RWPE1 (cell line): ENCODE measurements at places on chromosomes 3 and 15.

DNA sequence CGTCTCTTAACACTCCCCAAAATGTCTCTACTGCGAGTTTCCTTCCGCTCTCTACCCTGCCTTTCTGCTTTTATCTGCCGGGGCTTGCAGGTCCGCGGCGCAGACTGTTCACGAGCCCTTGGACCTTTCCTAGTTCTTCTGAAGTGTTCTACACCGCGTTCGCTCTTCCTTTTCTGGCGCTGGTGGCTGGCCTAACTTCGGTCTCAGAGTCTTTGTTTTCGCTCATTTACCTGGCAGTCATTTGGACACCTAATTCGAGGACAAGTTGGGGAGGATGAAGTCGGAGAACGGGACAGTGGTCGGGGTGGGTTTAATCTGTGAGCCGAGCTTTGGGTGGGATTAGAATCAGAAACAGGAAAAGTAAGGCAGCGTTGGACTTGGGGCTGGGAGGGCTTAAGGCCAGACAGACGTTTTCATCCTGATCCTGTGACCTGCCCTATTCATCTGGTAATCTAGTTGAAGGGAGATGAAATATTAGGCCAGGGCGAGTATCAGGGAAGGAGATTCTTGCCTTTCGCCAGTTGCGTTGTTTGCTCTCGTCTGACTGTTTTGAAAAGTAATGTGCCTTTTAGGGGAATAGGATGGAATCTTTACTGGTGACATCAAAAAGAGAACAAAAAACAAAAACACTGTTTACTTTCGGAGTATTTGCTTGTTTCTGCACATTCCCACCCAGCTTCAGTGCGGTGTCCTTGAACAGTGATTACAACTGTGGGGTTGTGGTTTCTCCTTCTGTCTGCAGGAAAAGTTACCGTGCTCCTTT is 1.8 kb downstream of the DIPK2A start:
- DNase-seq, result peak; percentile 73

DNA sequence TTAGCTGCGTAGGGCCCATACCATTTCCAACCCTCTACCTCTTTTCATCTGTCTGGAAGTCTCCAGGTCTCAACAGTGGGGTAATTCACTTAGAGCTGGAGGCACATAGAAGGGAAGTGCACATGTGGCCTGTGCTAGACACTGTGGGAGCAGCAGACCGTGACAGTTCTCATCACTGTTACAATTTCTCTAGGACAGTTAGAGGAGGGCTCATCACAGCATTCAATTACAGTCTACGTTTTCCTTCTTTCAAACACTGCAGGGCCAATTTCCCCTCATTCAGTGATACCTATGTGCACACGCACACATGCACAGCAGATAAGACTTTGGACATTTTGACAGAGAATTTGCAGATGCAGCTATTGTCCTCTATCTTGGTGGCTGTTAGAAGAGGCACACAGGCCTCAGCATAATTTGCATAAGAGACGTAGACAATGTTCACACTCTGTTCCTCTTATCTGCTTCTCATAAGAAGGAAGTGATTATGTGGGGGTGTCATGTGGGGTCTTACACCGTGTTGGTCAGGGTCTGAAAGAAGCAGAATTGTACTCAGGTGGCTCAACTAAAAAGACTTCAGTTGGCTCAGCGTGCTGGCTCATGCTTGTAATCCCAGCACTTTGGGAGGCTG is 12.6 kb upstream of the HRG start:
- no peak for DNase-seq

DNA sequence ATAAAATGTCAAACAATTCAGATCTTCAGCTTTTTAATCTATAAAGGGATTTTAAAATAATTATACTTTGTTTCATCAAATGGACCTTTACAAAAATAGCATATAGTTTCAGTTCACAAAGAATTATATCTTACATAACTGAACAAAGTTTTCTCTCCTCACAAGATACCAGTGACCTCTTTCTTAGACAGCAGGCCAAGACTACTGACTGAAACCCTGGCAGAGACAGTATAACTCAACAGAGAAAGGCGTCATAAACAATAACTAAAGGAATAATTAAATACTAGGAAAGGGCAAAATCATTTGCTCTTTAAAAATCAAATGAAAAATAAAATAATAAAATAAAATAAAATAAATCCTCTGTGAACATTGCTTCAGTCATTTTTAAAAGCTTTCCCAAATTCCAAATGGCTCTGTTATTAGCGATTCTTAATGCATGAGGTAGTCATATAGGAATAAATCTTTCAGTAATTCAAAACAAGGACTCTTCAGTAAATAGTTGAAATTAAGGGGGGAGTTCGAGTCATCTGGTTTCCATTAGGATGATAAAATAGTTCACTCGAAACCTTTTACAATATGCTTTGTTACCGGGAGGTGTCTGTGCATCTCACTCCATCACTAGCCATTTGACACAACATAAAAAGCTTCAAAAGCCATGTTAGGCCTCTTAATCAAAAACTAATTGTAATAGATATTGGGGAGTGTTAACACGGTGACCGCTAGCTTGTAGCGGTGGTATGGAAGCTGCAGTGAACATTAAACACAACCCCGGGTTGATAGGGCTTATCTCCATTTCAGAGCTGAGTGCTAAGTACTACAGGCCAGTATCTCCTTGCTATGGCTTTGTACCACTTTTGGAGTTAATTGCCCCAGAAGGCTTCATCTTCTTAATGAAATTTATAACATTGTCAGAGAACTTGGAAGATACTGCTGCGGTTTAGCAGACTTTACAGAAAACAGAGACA is 142.9 kb upstream of the NR2F2 start:
- DNase-seq, result no peak

DNA sequence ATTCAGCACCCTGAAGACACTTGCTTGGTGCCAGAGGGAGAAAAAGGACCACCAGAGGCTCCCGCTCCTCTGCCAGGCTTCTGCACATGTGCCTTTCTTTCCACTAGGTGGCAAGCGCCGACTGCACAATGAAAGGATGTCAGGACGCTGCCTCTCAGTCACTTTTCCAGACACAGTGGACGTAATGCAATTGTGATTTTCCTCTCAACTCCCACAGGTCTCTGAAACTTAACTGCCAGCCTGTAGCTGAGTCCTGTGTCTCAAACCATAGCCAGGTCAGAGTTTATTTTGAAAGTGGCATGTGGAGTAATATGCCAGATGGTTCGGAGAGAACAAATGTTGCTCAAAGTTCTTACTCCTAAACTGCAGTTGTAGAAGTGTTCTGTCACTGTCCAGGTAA is 162.9 kb downstream of the ITPR1 start:
- DNase-seq, result peak; percentile 41

DNA sequence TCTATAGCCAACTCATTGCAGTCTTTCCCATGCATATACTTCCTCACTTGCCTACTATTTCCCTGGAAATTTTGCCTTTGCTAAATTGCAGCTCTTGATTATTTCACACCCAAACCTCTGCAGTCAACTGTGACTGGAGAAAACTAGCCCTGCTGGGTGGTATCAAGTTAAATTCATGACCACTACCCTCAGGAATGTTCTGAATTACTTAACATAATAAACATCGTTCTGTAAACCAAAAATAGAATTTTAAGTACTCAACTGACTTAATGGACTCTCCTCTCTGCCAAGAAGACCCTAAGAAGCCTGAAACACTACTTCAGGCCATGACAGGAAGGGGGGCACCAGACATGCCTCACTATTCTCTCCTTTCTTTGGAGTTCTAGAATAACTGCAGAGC is 1278.0 kb upstream of the GBE1 start:
- no peak for DNase-seq

GRCh38 chr3:11556851-11557644 is 86.7 kb downstream of the VGLL4 start:
- DNase-seq, result no peak

DNA sequence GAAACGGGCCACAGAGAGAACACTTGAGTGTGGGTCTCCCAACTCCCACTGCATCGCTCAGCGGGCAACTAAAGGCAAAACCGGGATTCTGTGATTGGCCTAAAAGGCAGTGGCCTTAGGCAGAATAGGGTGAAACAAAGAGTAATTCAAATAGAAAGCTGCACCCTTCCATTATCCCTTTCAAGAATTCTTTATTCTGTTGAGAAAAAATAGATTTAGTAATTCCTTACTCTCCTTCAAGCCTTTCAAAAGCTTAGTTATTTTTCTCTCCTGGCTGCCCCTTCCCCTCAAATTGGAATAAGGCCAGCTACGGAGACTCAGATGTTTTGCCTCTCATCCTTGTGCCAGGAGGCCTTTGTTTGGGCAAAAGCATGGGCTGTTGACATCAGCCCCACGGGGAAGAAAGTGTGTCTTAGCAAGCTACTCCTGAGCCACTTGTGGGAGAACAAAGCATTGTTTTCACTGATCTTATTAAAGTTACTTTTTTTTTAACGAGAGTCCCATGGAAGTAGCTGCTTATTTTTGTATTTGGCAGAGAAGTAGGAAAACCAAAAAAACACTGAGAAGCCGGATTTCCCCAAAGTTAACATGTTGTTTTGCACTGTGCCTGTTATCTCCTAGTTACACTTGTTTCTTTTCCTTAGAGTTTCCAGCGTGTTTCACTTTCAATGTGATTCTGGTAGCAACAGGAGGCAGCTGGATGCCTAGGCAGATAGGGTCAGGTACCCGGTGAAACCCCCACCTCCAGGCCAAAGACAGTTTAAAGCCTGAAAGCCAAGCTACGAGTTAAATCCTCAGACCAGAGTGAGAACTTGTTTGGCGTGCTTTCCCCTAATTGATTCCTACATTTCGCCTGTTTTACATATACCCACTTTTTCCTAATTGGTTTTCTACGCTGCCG is 2.2 kb downstream of the ST6GAL1 start:
- no peak for DNase-seq

DNA sequence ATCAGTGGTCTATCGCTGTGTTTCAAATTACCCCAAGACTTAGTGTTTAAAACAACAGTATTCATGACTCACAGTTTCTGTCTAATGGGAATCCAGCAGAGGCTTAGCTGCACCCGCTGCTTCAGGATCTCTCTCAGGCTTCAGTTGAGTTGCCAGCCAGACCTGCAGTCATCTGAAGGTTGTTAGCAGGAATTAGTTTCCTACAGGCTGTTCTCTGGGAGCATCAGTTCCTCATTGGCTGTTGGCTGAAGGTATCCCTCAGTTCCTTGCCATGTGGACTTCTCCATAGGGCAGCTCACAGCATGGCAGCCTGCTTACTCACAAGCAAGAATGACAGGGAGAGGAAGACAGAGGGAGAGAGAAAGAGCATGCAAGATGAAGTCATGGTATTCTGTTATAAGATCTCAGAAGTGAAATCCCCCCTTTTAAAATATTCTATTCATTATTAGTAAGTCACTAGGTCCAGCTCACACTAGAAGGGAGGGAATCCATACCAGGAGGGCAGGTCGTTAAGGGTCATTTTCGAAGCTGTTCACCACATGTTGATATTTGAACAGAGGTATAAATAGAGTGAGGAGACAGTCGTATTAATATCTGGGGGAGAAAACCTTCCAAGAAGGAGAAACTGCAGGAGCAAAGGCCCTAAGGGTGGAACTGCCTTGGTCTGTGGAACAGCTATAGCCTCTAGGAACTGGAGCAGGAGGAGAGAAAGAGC is 473.9 kb upstream of the PPP2R3A start:
- no peak for DNase-seq

DNA sequence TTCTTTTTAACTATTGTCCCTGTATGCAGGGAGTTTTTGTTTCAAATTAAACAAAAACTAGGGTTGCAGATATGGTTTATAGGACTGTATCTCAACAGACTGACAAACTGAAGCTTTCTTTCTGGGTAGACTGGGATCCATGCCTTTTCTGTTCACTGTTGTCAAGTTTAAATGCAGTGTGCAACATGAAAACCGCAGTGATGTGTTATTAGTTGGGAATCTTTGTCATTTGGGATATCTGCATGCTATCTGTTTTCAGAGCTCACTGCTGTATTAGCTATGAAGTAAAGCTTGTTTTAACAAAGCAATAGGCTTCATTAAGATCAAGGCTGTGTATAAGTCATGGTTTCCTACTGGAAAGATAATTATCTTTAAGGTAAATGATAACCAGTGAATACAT is 21.4 kb upstream of the MCF2L2 start:
- DNase-seq, result no peak

DNA sequence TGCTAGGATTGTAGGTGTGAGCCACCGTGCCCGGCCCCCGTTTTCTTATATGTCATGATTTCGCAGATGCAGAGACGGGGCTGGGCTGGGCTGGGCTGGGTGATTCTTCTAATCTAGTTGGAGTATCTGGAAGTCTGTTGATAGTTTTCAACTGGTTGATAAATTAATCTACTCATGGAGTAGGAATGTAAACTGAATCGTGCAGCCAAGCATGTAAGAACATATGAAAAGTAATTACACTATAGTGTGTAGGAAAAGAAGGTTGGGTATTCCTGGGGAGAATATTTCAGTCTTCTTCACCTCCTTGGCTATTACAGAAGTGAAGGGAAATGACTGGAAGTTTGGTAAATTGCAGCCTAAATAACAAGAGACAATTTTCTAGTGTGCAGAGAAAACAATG is 82.6 kb upstream of the MAGI1 start:
- DNase-seq, result no peak

DNA sequence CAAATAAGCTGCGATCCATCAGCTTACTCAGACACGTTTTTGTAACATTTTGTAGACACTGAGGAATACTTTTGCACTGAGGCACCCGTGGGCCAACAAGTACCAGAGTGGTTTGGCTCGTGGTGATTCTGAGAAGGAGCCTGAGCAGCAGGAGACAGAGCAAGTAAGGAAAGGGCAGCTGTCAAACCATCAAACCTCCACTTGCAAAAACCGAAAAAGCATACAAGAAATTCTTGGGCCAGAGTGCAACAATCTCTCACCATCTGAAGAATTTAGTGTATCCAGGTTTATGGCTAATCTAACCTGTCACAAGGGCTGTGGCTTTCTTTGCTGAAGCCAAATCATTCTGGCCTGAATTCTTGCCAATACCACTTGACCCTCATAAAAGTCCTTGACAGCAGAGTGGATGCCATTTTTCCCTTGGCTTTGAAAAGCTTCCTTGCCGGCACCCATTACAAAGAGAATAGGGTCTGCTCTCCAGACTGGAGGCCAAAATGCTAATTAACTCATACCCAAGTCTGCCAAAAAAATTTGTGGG is 56.7 kb downstream of the MYO1E start:
- DNase-seq, result no peak

- DNase-seq, result no peak
Observed at GRCh38 chr3:55294557-55294956, 192.5 kb downstream of the WNT5A start.

- no peak for DNase-seq
Observed at GRCh38 chr15:67560320-67560719, 17.8 kb downstream of the MAP2K5 start.

- DNase-seq, result peak; percentile 13
Observed at GRCh38 chr3:37262816-37263393, 88.5 kb upstream of the LRRFIP2 start.

GRCh38 chr15:43095708-43096347 is 10.0 kb downstream of the UBR1 start:
- no peak for DNase-seq

- no peak for DNase-seq
Observed at GRCh38 chr3:55443346-55443745, 43.8 kb downstream of the WNT5A start.

GRCh38 chr3:128195369-128195768 is 42.1 kb downstream of the EEFSEC start:
- DNase-seq, result no peak

GRCh38 chr15:64982472-64982871 is 7.2 kb downstream of the SPG21 start:
- no peak for DNase-seq

- DNase-seq, result no peak
Observed at GRCh38 chr3:143826296-143826695, 22.0 kb downstream of the SLC9A9 start.

GRCh38 chr15:69893863-69894262 is 203.9 kb downstream of the TLE3 start:
- no peak for DNase-seq
